ENCODE measurements at places on chromosomes 13 and 19.

DNA sequence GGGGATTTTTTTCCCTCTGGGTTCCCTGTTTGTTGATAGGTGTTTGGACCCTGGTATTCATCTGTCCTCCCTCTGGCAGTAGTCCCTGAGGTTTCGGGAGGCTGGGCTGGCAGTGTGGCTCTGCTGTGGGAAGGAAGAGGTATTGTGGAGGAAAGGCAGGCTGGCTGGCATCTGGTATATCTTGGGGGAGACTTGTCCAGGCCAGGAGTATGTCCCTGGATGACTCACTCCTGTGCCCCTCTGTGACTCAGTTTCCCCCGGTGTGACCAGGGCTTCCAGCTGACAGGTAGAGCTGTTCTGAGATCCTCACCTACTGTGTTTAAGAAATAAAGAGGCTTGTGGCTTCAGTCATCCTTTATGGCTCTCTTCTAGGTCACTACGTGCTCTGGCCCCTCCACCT, 14.2 kb upstream of the ZNF492 start:
- no peak for DNase-seq

DNA sequence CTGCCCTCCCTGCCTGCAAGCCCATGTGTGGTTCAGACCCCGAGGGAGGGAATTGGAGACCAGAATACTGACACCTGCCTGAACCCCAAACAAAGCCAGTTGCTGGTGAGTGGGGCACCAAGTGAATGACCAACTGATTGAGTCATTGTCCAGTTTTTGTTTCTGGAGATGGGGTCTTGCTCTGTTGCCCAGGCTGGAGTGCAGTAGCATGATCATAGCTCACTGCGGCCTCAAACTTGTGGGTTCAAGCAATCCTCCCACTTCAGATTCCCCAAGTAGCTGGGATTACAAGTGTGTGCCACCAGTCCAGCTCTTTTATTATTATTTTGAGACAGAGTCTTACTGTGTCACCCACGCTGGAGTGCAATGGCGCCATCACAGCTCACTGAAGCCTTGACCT, 4.0 kb downstream of the CCL25 start:
- no peak for DNase-seq

- DNase-seq, result no peak
These were observed 1078.9 kb downstream of the SLITRK1 start for GRCh38 chr13:82803341-82803740.

- no peak for DNase-seq
These were observed 1.8 kb upstream of the CDC37 start for GRCh38 chr19:10404888-10405820.

DNA sequence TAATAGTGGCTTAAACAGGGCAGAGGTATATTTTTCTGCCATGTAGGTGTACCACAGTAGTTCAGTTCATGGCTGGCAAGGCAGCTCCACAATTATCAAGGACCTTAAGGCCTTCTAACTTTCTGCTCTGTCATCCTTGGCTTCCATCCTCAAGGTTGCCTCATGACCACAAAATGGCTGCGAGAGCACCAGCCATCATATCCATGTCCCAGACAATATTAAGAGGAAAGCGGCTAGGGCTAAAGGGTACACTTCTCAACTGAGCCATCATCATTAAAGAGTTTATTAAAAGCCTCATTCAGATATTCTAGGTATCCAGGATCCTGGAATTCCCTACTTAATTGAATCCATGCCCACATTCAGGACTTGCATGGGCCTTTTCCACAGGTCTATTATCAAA, 62.7 kb upstream of the MRI1 start:
- no peak for DNase-seq
